ENCODE measurements at places on chromosomes 1 and 21. TPM values are rescaled to one million over a fixed set of nuclear protein-coding genes. Genes with fewer than 3 reads are reported as not detected.

ASAP3 gene
- total RNA-seq = 24.9 TPM

CHD5 gene
- total RNA-seq = 0.16 TPM

FLG2 gene
- not detected for total RNA-seq

DNA sequence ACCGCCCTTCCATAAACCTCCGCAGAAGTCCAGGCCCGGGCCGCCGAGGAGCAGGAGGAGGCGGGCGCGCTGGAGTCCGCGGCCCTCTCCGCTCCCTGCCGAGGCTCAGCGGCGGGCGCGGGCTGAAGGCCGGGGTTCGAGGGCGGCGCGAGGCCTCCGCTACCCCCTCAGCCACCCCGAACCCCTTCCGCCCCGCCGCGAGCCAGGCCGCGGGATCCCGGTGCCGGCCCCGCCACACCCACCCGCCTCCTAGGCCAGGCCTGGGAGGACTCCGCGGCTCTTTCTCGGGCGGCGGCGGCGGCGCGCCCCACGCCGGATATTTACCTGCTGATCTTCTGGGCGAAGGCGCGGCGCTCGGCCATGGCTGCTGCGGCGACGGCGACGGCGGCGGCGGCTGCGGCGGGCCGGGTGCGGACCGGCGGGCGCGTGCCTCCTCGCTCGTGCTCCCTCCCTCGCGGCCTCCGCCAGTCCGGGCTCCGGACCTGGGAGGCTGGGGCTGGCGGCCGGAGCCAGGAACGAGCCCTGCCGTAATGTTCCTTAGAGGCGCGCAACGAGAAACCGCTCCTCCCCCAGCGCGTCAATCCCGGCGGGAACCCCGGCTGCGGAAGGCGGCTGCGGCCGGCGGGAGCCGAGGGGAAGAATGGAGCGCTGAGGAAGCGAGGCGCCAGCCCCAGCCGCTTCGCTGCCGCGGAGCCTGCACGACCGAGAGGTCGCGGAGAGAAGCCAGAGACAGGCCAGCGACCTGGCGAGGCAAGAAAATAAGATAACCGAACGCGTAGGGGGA lies at the start of gene DOCK7:
Gene DOCK7 (minus strand): TSS at position 484 of the 784 bp plus-strand sequence. CDS start 122 bp downstream, at position 362.
- H3K27me3 ChIP-seq = no peaks in the 10 kb centered on the region
- H3K4me1 ChIP-seq = peaks cover 56% of the 10 kb centered on the region
- H3K4me3 ChIP-seq = peak within 1 kb of the TSS; percentile 99

GRCh38 chr1:65424573-65424889 lies 4.1 kb downstream of the LEPR start:
- no peaks in the 10 kb centered on the region for H3K27me3 ChIP-seq
- H3K27ac ChIP-seq = no peak overlapping the region

GRCh38 chr1:215210167-215210566 lies 127.6 kb downstream of the KCNK2 start:
- H3K36me3 ChIP-seq = no peaks in the 10 kb centered on the region
- no peak overlapping the region for H3K27ac ChIP-seq
- DNase-seq = no peak
- H3K27me3 ChIP-seq = peaks cover 8% of the 10 kb centered on the region
- H3K4me3 ChIP-seq = no peak overlapping the region

- H3K4me3 ChIP-seq = no peak overlapping the region
- peaks cover 51% of the 10 kb centered on the region for H3K4me1 ChIP-seq
Observed at GRCh38 chr1:17591814-17592430, 52.4 kb downstream of the ARHGEF10L start.
